OCI-M1 (cell line): ENCODE measurements at places on chromosomes 1 and 21.

- peak; percentile 44 for DNase-seq
Observed at GRCh38 chr21:14550135-14550534, 4.0 kb upstream of the SAMSN1 start.

- no peak for DNase-seq
Observed at GRCh38 chr1:204928671-204929486, 58.2 kb downstream of the NFASC start.

DNA sequence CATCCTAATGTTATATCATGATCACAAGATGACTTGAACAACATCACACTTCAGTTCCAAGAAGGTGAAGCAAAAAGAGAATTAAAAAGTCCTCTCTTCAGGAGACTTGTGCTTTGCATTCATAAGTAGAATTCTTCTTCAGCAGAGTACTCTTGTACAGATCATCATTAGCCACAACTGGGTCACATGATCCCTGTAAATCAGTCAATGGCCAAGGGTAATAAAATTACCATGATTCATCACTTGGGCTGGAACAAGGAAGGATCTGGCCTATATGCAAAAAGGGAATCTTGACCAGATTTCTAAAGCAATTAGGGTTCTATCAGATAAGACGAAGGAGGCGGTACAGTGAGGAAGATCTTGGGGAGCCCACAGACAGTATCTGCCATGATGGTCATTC is 458.0 kb upstream of the DEPDC1 start:
- no peak for DNase-seq

DNA sequence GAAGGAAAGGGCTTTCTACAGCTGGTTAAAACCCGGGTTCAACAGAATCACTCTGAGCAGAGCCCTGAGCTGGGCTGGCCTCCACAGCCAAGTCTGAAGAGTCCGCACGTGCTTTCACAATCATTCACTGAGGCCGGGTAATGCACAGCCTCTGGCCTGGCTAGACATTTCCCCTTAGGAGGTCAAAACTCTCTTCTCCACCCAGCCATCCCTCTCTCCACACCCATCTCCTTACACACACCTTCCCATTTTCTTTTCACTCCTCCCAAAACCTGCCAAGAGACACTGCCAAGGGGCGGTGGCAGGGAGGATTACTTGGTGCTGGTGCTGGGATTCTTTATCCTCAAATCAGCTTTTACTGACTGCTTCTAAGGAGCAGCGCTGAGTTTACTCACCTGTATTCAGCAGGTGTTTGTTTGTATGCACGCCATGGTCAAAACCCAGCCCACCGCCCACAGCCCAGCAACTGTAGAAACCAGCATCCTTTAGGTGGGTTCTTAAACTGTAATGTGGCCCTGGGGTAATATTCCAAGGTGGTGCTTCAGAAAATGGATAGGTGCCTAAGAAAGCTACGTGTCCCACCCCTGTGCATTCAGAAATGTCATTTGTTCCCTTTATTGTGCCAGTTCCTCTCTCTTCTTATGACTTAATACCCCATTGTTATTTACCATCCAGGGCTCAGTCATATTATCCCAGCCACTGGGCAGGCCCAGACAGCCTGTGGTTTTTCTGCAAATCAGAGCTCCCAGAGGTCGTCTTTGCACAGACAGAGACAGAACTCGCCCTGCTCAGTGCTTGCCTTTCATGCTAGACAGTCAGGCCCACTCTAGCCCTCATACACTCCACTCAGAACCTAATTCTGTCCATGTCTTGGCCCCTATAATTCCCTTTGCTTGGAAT is 80.2 kb downstream of the ADSS2 start:
- DNase-seq, result peak; percentile 33

DNA sequence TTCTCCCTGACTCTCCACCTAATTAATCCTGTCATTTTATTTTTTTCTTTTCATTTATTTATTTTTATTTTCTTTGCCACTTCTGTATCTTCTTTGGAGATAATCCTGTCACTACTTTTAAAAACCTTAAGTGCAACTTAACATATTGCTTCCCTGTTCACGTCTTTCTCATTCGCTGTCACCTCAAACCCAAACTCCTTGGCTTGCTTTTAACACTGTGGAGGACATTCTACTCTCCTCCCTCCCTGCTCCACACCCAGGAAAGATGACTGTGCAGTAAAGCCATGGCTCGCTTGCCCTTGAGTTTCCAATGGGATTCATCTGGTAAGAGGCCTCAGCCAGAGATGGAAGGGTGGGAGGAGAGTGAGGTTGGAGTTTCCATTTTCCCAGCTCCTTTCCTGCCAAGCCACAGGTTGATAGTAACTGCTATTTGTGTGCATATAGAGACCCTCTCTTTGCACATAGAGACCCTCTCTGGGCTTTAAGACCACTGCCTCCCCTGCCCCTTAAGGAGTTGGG is 6.4 kb upstream of the BRWD1 start:
- no peak for DNase-seq

- DNase-seq, result no peak
Observed at GRCh38 chr21:29715089-29715488, 224.7 kb downstream of the GRIK1 start.

DNA sequence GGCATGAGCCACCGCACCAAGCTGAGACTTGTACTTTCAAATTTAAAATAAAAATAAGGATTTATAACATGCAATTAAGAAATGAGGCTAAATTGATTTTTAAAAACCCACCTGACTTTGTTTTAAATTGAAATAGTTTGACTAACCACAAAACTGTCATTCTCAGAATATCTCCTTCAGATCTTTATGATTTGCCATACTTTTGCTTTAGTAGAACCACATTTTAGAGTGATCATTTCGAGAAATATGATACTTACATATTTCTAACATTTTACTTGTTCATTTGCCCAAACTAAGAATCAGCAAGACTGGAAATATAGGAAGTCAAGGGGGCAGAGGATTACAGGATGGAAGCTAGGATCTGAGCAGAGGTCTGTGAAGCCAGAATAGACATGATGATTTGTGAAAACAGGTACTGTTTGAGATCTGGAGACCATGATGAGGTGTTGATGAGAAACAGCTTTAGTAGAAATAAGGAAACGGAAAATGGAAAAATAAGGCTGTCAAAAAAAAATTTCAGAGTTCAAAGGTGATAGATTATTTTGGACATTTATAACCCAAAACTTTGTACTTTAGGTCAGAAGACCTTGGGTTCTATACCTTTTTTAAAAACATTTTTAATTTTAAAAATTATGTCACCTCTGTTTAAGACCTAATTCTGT is 44.8 kb downstream of the GIPC2 start:
- DNase-seq, result no peak

DNA sequence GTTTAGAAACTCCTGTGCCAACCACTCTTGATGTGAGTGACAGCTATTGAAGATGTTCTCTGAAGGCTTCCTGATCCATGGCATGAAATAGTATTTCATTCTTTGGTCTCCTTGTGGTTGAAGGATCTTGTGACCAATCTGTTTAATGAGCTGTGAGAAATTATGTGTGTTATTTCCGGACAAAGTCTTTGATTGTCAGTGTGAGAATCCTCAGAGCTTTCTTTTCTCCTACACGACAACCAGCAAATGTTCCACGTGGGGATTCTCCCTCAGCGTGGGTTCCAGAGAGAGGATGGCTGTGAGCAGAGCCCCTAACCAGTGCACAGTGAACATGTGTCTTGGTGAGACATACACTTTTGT is 45.0 kb upstream of the HOOK1 start:
- DNase-seq, result no peak

DNA sequence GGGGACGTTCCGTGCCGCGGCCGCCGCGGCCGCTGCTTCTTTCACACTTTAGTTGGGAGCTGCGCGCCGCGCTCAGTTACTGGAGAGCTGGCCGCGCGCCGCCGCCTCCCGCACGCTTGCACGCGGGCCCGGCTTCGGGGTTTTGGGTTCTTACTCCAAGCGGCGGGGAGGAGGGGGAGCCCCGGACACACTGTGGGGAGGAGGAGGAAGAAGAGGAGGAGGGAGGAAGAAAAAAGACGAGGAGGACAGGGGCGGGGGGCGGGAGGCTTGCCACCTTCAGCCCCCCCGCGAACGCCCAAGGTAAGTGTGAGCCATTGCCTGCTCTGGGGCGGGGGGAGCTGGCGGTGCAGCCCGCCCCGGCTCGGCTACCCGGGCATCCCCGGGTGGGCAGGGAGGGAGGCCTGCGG is 243 bp downstream of the C1orf21 start:
- DNase-seq, result no peak

- peak; percentile 46 for DNase-seq
Observed at GRCh38 chr1:42952303-42953001, 6.2 kb downstream of the SLC2A1 start.

GRCh38 chr1:54701996-54702395 is 13.7 kb upstream of the TTC4 start:
- no peak for DNase-seq

GRCh38 chr21:33212159-33212851 is 17.4 kb upstream of the IFNAR2 start:
- peak; percentile 83 for DNase-seq

- DNase-seq, result no peak
Observed at GRCh38 chr1:167987174-167987573, 50.3 kb upstream of the MPC2 start.

- no peak for DNase-seq
Observed at GRCh38 chr1:70980361-70980760, 67.3 kb downstream of the PTGER3 start.

DNA sequence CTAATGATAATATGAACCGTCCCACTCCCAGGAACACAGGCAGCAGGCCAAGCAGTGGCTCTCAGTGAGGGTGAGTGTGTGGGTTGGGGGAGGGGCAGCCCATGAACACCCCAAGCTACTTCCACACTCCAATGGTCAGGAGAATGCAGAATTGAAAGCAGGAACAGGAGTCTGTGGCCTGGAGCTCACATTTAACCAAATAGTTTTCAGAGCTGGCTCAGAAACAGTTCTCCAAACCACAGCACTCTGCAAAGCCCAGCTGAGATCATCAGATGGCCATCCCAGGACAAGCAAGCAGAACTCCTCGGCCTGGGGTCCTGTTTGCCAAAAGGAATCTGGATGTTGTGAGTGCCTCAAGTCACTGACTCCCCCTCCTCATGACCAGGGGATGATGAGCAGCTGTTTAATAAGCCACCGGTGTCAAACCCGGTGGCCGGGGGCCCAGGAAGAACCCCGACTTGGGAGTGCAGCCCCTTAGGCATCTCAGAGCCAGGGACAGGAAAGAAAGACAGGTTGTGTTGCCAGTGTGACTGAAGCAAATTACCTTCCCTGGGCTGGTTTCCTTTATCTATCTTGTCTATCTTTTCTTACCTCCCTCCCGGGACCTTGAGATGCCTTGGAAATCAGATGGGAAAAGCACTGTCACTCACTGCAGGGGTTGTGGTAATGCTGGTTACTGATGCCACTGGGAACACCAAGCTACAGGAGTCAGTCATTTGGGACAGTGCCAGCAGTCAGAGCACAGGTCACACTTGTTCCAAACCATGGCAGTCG is 20.4 kb downstream of the DEGS1 start:
- peak; percentile 28 for DNase-seq

DNA sequence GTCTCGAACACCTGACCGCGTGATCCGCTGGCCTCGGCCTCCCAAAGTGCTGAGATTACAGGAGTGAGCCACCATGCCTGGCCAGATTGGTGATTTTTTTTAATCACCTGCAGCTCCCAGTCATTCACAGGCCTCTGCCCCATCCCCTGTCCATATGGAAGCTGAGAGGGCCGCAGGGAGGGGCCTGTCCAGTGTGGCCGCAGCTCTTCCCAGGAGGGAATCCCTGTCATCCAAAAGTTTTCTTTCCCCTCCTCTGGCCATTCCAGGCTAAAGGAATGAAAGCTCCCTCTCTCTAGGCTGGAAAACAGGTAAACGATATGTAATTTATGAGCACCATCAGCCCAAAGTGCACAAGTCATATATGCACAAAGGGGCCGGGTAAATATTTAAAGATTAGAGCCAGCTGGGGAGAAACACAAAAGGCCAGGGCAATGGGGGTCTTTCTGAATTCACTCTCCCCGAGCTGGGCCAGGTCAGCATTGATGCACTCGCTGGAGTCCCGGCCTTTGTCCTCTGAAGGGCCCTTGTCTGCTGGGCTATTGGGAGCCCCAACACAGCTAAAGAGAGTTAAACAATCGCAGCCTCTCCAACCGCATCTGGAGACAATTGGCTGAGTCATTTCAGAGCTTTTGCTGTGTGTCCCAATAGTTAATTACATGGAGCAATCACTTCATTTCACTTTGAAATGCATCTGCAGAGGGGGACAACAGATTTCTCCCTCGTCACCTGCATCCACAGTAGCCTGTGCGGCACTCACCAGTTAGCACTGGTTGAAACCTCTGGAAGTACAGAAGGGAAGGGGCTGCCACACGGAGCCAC is 3.8 kb upstream of the HES3 start:
- DNase-seq, result no peak

DNA sequence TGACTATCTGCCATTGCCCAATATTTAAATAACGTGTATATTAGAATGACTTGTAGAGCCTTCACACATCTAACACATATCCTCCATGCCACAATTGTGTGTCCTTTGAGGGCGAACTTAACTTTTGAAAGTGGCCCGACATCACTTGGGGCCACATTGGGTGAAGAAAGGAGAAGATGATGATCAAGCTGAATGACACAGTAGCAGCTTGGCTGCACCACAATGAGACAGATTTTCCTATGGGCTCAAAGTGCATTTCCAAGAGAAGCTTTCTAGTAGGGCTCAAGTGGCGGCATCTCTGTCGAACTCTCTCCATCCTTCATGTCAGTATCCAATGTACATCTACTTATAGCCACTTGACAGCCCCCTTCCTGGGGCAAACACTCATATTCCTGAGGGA is 3.7 kb upstream of the BGLAP start:
- no peak for DNase-seq
